ENCODE measurements at places on chromosomes 12 and 14. TPM values are rescaled to one million over a fixed set of nuclear protein-coding genes. Genes with fewer than 3 reads are reported as not detected.
A peak's percentile ranks its signal among the peaks of the same experiment; 100 is the strongest.

DNA sequence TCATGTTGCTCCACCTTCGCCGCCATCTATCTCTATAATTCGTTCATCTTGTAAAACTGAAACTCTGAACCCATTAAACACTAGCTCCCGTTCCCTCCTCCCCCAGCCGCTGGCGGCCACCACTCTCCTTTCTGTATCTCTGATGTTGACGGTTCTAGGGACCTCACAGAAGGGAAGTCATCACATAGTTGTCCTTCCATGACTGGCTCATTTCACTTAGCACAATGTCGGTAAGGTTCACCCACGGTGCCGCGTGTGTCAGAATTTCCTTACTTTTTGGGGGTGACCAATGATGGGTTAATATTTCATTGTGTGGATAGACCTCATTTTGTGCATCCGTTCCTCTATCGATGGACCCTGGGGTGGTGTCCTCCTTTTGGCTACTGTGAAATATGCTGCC, 2.0 kb upstream of the CACNA2D4 start:
- no peak for DNase-seq

- no peak for DNase-seq
These were observed 11.5 kb downstream of the PSMB5 start for GRCh38 chr14:23023022-23023794.

- DNase-seq = no peak
These were observed 18.6 kb downstream of the LRIG3 start for GRCh38 chr12:58901664-58902063.

PMCH gene
- not detected for total RNA-seq

TNFAIP2 gene
- total RNA-seq = 133 TPM

ANKRD33 gene
- total RNA-seq = not detected

- no peak for DNase-seq
These were observed 812 bp downstream of the NABP2 start for GRCh38 chr12:56224954-56225353.

DNA sequence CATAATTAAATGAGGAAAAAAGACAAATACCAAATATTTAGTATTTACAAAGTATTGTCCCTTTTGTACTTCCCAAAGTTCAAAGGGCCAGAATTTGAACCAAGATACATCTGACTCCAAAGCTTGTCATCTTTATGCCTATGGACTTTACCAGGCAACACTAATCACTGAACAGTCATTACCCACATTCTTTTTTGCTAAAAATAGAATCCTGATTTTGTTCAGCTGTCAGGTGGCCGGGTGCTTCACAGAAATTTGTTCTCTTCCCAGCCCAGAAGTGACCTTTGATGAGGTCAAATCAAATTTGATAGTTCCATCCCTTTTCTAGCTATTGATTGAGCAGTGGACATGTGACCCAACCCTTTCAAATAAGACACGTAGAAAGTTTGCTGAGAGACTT, 121.6 kb downstream of the LLPH start:
- no peak for DNase-seq

CD4 gene
- 32.1 TPM for total RNA-seq

DNA sequence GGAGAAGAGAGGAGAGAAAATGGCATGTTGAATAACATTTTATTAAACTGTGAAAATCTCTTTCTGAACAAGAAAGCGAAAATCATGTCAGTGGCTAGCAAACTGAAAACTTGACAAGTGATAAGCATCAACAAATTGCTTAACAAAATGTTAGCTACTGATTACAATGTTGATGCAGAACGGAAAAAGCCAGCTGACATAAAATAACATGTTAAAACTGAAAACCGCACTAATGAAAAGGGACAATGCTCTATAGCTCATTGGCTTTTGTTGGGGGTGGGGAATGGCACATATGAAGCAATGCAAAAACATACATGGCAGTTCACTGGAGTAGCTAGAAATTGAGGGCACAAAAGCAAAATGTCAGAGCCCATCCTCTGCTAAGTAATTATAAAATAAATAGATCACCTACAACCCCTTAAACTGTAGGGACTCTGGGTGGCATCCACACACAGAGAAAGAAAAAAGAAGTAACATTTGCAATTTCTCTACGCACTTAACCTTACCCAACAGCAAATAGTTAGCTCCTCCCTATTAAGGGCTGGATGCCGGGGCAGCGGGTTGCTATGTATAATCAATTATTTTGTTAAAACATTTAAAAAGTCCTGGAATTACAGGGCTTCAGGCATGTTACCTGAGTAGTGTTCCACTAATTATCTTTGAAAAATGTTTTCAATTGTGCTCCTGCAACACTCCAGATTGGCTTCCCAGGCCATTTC, 129.2 kb upstream of the USP15 start:
- DNase-seq = no peak

GRCh38 chr12:91813701-91814100, 331.9 kb downstream of the BTG1 start:
- DNase-seq = no peak

DNA sequence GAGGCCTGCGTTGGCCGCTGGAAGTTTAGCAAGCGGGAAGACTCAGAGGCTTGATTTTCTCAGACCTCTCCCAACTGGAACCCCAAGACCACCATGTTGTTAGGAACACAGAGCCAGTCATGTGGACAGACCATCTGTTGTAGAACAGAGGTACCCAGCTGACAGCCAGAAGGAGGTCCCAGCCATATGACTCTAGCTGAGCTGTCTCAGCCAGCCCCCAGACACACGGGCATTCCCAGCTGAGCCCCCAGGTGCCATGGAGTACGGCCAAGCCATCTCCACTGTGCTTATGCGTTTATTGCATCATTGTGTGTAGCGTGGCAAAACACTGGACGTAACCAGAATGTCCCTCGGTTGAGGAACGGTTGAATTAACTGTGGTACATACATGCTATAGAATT, 421.9 kb downstream of the TMEM132D start:
- no peak for DNase-seq

DNA sequence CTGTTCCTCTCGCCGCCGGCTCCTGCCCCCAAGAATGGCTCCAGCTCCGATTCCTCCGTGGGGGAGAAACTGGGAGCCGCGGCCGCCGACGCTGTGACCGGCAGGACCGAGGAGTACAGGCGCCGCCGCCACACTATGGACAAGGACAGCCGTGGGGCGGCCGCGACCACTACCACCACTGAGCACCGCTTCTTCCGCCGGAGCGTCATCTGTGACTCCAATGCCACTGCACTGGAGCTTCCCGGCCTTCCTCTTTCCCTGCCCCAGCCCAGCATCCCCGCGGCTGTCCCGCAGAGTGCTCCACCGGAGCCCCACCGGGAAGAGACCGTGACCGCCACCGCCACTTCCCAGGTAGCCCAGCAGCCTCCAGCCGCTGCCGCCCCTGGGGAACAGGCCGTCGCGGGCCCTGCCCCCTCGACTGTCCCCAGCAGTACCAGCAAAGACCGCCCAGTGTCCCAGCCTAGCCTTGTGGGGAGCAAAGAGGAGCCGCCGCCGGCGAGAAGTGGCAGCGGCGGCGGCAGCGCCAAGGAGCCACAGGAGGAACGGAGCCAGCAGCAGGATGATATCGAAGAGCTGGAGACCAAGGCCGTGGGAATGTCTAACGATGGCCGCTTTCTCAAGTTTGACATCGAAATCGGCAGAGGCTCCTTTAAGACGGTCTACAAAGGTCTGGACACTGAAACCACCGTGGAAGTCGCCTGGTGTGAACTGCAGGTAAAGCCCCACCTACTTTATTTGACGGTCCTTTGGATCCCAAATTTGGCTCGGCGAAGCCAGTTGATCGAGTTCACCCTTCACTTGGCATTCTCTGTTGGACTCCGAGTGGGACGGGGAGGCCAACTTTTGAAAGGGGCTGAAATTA, 1.5 kb downstream of the WNK1 start:
- DNase-seq = peak; percentile 28

DNA sequence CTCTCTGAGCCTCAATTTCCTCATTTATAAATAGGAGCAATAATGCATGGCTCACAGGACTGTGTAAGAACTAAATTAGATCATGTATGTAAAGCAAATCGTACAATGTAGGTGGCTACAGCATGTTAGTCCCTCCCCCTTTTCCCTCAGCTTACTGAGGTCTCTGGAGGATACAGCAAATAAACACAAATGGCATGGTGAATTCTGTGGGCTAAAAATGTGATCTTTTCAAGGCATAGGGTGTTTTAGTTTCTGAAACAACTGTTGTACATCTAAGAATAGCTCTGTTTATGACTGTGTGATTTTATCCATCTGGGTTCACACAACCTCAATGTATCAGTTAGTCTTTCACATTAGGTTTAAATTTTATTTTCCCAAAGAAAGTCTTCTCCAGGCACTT, 121.2 kb upstream of the PLEKHG7 start:
- no peak for DNase-seq

DNA sequence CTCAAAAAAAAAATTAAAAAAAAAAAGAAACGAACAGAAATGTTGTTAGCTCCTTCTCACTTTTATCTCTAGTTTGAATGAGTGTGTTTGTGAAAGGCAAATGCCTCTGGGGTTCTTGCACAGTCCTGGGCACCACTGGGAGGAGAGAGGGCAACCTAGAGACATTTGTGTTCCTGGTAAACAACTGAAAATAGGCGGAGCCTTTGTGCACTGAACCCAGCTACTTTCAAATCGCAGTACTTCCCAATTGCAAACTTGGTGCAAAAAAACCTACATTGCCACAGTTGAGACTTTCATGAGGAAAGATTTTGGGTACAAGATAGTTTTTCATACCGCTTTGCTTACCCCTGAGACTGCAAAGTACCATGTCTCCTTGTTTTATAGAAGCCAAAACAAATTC, 430.0 kb downstream of the ZFP36L1 start:
- DNase-seq = no peak

DNA sequence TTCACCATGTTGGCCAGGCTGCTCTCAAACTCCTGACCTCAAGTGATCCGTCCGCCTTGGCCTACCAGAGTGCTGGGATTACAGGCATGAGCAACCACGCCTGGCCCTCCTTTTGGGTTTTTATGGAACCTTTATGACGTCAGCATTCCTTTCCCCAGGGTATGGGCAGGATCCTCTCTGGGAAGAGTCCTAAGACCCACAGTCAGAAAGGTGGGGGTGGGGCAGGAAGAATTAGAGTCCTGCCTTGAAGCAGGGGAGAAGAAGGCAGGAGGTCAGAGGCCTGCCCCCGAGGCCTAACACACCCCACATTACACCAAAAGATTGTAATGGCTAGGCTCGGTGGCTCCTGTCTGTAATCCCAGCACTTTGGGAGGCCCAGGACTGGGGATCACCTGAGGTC, 30.8 kb upstream of the CDK17 start:
- no peak for DNase-seq

COQ5 gene
- 31.6 TPM for total RNA-seq

DNA sequence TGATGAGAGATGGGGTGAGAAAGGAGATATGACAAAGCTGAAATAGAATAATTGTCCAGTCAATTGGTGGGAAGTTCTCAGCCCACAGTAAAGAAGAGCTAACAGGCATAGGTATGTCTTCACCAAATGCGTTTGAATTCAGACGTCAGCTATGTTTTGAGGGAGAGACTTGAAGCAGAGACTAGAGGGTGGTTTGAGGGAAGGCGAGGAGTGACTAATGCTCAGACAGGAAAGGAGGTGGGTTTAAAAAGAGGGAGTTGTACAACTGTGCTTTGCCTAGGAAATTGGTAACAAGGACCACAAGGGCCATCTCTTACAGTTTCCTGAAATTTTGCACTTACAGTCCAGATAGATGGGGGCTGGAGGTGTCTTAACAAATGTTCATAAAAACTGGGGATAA, 6.4 kb downstream of the JKAMP start:
- no peak for DNase-seq

KSR2 gene
- 2.4 TPM for total RNA-seq

CLEC4D gene
- not detected for total RNA-seq

- no peak for DNase-seq
These were observed 26.0 kb downstream of the LRP6 start for GRCh38 chr12:12240662-12241340.

- DNase-seq = no peak
These were observed 57.2 kb upstream of the JDP2 start for GRCh38 chr14:75370416-75371205.

GRCh38 chr12:92876496-92876895, 52.6 kb downstream of the EEA1 start:
- no peak for DNase-seq

NOPCHAP1 gene
- total RNA-seq = 9.8 TPM

- DNase-seq = no peak
These were observed 16.2 kb upstream of the LPCAT3 start for GRCh38 chr12:7034464-7034863.

DNA sequence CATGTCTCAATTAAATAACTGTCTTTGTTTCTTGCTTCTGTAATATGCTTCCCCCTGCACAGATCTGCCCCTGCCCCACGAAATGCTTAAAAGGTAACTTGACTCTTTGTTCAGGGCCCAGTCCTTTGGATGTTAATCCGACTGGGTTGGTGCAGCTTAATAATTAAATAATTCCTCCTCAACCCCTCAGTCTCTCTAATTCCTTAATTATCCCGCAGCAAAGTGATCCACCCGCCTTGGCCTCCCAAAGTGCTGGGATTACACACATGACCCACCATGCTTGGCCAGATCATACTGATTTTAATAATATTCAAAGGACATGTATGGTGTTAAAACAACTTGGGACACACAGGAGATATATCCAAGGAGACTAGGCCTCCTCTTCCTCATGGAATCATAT, 18.2 kb upstream of the ANAPC7 start:
- no peak for DNase-seq

- no peak for DNase-seq
These were observed 114.0 kb upstream of the HIF1A start for GRCh38 chr14:61581340-61581739.

DNA sequence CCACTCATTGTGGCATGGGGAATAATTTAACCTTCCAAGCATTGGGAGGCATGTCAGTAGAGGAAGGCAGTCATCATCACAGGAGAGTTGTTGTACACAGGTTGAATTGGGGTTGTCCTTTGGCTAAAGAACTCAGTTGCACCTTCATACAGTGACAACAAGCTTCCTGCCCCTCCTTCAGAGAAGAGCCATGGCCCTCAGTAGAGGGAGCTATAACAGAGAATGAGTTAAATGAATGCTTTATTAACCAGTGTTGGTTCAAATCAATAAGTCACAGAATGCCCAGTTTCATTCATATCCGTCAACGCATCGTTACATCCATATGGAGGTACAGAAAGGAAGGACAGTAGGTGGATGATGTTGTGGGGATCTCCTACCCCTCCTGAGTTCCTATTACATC, 4.8 kb downstream of the IFNG-AS1 start:
- no peak for DNase-seq
